ENCODE measurements at places on chromosomes 12 and 14.

- no peak for DNase-seq
These were observed 4.9 kb upstream of the CSAD start for GRCh38 chr12:53185582-53186153.

GRCh38 chr12:51922762-51923505, 15.6 kb downstream of the ACVRL1 start:
- DNase-seq, result no peak

GRCh38 chr12:712172-712863, 40.1 kb upstream of the WNK1 start:
- DNase-seq, result no peak

- no peak for DNase-seq
These were observed 30.8 kb upstream of the CMKLR1 start for GRCh38 chr12:108369736-108370396.

GRCh38 chr12:49397000-49397399, 29.7 kb downstream of the SPATS2 start:
- no peak for DNase-seq

- no peak for DNase-seq
These were observed 19.7 kb downstream of the NUDT4 start for GRCh38 chr12:93397412-93397811.

DNA sequence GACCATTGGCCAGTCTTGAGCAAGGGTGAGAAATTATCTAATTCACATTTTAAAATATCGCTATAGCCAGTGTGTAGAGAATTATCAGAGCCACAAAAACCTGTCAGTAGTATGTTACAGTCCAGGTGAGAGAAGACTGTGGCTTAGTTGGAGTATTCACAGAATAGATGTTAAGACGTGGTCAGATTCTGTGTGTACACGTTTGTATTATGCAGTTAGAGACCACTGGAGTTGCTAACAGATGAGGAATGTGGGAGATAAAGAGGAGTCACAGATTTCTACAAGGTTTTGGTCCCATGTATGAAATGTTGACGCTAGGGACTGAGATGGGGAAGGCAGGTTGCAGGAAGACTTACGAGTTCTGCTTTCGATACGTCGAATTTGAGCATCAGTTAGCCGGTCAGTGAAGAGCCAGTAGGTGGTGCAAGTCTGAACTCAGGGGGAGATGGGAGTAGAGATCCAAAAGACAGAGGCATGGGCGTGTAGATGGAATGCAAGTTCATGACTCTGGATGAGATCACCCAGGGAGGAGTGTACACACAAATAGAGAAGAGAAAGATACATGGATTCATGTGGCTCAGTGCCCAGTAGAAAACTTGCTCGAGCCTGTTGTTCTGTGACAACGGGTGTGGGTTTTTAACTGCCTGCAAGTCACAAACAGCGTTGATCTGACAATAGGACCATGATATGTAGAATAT, 114.8 kb upstream of the FLRT2 start:
- DNase-seq, result no peak

DNA sequence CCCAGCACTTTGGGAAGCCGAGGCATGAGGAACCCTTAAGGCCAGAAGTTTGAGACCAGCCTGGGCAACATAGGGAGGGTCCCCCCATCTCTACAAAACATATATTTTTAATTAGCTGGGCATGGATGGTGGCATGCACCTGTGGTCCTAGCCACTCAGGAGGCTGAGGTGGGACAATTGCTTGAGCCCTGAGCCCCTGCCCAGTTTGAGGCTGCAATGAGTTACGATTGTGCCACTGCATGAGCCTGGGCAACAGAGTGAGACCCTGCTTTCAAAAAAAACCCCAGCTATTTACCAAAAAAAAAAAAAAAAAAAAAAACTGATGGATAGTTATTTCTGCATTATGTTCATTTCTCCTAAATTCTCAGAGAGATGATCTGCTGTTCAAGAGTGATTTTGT, 230.0 kb downstream of the SOX5 start:
- no peak for DNase-seq

GRCh38 chr12:46659032-46659650, 166.7 kb downstream of the SLC38A4 start:
- no peak for DNase-seq

DNA sequence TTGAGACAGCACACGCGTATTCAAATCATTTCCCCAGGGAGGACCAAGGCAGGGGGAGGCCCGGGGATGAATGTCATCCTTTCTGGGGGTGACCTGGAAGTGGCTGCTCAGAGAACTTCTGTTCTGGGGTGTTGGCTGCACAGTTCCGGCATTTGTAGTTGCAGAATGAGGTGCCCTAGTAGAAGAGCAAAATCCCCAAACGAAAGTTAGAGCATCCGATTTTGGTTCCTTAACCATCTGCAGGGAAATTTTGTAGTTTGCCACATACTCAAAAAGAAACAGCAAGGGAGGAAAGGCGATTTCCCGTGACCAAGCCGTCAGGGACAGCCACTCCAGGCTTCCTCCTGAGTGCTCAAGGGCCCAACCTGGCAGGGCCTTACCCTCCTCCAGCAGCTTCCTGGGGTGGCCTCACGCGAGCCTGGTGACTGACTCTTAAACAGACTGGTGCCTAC, 13.0 kb upstream of the TRAF3 start:
- no peak for DNase-seq

DNA sequence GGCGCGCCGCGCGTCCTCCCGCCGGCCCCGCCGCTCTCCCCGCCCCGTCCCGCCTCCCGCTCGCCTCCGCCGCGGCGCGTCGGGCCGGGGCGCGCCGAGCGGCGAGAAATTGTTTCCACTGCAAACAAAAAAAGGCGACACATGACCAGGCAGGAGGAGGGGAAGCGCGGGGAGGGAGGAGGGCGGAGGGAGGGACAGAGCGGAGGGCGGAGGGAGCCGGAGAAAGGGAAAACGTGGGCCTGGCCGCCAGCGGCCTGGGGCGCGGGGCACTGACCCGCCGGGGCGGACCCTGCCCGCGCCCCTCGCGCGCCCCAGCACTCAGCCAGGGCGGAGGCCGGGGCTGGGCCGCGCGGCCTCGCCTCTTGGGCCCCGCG, at the start of gene FOXN3:
Gene FOXN3, minus strand, starts transcription at position 143 of the 374 bp plus-strand sequence. CDS start 4,757 bp downstream, outside the sequence.
- DNase-seq, result peak; percentile 93

DNA sequence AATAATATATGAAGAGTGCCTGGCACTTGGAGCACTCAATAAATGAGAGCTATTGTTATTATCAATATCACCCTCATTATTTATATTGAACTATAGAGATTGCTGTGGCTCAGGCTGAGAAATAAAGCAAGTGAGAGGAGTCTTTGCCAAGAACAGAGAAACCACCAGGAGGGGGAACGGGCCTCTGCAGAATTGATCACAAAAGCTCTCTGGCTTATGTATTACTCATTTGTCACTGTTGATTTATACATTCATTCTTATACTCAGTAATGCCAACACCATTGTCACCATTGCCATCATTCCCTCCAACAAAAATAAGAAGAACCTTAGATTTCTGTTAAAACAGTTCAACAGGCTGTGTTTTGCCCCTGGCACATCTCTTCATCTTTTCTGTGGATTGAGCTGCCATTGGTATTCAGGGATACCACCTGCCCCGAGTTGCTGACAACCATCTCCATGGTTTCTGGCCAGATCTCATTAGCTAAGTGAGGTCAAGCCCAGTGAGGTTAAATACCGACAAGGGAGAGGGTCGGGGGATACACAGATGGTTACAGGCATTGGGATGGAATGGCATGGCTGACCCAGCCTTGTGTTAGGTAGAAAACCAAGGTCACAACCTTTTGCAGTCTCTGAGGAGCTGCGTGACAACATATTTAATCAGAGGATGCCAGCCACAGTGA, 21.8 kb upstream of the PCNX1 start:
- DNase-seq, result peak; percentile 86

- DNase-seq, result no peak
These were observed 292.9 kb downstream of the BMP4 start for GRCh38 chr14:53663709-53664108.

DNA sequence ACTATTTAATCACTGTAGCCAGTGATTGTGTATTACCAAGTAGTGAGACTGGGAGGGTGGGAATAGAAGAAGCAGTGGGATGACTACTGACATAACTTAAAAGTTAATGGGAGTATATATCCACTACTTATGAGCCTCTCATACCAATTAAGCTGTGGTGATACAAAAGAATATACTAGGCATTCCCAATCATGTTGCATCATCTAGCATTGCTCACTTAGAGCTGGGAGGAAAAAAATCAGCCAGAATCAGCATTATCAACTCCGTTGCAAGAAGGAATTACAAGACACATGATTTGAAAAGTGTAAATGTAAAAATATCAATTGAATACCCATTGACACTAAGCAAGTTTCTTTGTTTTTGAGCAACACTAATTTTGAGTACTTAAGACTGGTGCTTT, 745 bp upstream of the PPP1R36 start:
- DNase-seq, result no peak

DNA sequence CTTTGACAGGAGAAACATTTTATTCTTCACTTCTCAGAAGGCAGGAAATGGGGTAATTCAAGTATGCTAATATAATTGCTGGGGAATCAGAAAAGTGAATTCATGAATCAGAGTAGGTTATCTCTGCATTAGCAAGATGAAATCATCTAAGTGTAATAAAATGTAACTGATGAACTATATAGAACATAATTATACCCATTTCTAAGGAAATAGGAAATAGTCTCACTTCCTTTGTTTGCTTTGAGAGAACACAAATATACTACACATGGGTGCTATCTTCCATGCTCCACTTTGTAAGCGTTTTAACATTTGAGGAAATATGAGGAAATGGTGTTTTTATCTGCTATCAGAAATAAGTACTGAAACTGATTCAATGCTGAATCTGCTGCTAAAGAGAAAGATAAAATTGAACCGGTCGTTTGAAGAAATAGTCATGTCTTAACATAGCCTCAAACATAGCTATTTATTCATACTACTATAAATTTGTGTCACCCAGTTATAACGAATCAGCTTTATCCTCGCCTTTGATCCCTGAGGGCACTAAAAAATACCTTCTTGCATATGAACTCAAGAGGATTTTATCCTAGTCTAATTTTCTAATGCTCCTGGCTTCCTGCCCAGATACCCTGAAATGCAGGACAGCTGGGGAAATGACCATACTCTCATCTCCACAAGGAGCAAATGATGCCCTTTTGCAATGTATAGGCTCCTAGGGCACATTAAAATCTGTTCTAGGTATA, 696.0 kb downstream of the C12orf50 start:
- no peak for DNase-seq

GRCh38 chr12:123024819-123025391, 44.4 kb downstream of the ARL6IP4 start:
- DNase-seq, result peak; percentile 66

DNA sequence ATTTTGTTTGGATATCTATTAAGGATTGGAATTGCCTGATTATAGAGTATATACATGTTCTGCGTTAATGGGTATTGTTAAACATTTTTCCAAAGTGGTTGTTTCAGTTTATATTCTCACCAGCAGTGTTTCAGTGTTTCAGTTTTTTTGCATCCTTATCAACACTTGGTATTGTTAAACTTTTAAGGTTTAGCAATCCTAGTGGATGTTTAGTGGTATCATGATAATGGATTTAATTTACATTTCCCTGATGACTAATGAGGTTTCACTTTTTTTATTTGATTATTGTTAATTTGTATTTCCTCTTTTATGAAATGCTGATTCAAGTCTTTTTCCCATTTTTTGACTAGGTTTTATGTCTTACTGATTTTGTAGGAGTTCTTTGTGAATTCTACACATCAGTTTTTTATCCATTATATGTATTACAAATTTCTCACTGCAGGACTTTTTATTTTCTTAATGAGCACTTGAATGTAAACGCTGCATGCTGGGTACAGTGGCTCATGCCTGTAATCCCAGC, 23.7 kb downstream of the YLPM1 start:
- no peak for DNase-seq

DNA sequence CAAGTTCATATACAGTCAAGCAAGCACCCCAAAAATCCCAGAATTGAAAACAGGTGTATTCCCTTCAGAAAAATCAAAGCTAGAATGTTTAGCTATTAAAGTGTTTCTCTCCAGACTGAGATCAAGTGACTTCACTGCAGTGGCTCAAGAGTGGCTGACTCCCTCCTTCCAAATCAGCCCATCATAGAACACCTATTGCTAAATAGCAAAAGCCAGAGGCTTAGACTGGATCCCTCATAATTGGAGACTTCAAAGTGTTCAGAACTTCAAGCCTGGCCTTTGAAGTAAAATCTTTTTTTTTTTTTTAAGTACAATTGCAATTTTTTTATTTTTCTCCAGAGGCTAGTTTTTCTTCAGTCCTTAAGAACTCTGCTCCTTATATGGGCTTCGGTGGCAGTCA, 50.0 kb upstream of the CERS5 start:
- no peak for DNase-seq

- no peak for DNase-seq
These were observed 198.7 kb downstream of the SYT1 start for GRCh38 chr12:79063258-79063657.

- DNase-seq, result no peak
These were observed 79.8 kb downstream of the PCNX1 start for GRCh38 chr14:70987041-70987440.

DNA sequence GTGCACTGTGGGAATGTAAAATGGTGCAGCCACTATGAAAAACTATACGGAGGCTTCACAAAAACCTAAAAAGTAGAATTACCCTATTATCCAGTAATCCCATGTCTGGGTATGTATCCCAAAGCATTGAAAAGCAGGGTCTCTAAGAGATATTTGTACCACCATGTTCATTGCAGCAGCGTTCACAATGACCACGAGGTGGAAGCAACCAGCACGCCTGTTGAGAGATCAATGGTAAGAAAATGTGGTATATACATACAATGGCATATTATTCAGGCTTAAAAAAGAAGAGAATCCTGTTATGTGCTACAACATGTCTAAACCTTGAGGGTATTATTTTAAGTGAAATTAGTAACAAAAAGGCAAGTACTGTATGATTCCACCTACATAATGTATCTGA, 910 bp upstream of the NOPCHAP1 start:
- DNase-seq, result no peak

DNA sequence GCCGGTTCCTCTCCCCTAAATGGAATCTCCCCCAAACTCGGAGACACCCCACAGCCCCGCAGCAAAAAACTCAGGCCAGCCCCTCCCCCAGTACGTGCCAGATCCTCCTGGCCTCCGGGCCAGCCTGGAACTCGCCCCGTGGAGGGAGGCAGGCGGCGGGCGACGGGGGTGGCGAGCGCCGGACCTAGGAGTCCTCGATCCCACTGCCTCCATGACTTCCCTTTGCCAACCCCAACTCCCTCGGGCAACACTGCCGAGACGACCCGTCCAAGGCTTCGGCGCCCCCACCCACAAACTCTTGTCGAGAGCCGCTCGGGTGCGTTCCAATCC, 400 bp downstream of the ADCY6 start:
- DNase-seq, result no peak

- DNase-seq, result no peak
These were observed 250.4 kb downstream of the ALX1 start for GRCh38 chr12:85530456-85530855.

DNA sequence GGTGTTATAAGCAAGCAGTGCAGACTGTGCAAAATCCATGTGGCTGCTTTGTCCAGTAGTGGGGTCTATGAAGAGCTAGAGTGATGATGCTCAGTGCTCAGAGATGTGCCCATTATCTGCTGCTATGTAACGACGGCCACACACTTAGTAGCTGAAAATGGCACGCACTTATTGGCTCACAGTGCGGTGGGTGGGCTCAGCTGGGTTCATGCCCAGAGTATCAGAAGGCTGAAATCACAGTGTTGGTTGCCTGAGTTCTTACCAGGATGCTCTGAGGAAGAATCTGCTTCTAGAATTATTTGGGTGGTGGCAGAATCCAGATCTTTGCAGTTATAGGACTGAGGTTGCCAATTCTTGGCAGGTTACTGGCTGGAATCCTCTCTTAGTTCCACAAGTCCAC, 124.7 kb downstream of the SLC15A4 start:
- no peak for DNase-seq

- no peak for DNase-seq
These were observed 30.9 kb downstream of the SYNDIG1L start for GRCh38 chr14:74395094-74395493.

GRCh38 chr14:99722741-99723140, 38.6 kb downstream of the CYP46A1 start:
- no peak for DNase-seq

Measured in activated CD4-positive, alpha-beta memory T cell treated with anti-CD3 and anti-CD28 coated beads for 36 hours (primary cell).